MG63 (cell line): ENCODE measurements at places on chromosomes 1 and 21.

DNA sequence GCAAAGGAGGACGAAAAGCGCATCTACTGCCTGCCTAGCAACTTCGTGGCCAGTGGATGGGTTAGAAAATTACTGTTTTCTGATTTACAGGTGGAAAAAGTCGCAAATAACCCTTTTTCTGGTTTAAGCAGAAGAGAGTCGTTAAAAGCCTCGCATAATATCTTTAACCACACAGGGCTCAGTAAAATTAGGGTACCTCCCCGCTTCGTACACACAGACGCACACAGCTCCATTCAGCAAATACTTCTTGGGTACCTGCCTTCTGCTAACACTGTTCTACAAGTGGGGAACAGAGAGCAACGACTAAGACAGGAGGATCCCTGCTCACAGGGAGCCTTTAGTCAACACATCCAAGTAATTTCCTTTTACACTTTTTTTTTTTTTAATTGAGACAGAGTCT is 704 bp downstream of the ALG6 start:
- no peak for DNase-seq

GRCh38 chr1:234899041-234899729 is 229.5 kb downstream of the TOMM20 start:
- DNase-seq = no peak

- peak; percentile 52 for DNase-seq
These were observed 860 bp downstream of the TMEM63A start for GRCh38 chr1:225881081-225881958.

DNA sequence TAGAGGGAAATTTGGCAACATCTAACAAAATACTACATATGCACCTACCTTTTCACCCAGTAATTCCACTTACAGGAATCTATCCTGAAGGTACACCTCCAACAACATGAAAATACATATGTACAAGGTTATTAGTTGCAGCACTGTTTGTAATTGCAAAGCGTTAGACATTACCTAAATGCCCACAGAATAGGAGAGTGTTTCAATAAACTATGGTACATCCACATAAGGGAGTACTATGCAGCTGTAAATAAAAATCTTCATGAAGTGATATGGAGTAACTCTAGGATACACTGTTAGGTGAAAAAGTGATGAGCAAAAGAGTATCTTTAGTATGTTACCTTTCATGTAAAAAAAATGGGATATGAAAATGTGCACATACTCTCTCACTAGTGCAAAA is 126.1 kb downstream of the ACBD6 start:
- DNase-seq = no peak

GRCh38 chr1:100134872-100135271 is 1.9 kb downstream of the TRMT13 start:
- no peak for DNase-seq

DNA sequence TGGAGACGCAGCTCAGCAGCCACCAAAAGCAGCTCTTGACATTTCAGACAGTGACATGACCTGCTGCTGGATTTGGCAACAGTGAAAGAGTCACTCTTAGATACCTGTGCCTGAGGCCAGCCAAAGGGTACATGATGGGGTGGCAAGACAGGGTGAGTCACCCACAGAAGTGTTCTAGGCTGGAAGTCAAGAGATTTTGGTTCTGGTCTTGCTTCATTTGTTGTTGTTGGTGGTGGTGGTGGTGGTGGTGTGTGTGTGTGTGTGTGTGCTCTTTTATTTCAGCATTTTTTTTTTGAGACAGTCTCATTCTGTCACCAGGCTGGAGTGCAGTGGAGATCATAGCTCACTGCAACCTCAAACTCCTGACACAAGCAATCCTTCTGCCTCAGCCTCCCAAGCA is 25.8 kb downstream of the SHISAL2A start:
- DNase-seq = no peak

DNA sequence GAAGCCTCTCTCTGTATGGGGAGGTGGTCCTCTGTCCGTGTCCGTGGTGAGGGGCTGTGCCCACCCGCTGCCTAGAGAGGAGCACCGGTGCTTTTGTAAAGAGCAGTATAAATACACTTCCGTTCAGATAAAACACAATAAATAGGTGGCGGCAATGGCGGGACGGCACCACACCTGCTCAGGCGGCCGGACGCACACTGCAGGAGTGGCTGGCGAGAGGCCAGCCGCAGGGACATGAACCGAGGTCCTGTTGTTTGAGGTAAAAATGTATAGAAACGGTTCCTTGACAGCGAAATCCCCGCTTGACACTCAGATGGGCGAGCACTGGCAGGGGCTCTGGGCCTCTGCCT is 40.8 kb downstream of the KRTAP10-1 start:
- no peak for DNase-seq

DNA sequence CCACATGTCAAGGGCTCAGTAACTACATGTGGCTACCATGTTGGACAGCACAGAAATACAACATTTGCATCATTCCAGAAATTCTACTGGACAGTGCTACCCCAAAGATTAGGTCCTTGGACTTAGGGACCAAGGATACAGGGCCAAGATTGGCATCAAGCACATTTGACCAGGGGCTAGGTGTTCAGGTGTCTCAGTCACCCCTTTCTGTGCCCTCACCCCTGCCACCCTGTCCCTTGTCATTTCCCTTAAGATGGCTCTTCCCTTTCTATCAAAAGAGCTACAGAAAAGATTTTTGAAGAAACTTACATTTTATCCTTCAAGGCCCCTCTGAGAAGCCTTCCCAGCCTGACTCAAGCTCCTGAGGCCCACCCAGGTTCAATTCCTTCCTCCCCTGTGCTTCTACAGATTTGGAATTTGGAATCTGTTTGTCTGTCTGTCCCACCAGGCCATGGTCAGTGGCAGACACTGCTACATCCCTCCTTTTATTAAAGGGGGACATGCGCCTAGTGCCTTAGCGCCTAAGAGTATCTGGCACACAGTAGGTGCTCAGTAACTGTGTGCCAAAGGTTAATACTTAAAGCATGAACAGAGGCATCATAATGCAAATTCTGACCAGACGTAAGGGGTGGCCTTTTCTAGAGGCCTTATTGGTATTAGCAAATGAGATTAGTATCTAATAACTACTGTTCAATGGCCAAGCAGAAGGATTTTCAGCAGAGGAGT is 21.4 kb downstream of the CSF1 start:
- DNase-seq = no peak

DNA sequence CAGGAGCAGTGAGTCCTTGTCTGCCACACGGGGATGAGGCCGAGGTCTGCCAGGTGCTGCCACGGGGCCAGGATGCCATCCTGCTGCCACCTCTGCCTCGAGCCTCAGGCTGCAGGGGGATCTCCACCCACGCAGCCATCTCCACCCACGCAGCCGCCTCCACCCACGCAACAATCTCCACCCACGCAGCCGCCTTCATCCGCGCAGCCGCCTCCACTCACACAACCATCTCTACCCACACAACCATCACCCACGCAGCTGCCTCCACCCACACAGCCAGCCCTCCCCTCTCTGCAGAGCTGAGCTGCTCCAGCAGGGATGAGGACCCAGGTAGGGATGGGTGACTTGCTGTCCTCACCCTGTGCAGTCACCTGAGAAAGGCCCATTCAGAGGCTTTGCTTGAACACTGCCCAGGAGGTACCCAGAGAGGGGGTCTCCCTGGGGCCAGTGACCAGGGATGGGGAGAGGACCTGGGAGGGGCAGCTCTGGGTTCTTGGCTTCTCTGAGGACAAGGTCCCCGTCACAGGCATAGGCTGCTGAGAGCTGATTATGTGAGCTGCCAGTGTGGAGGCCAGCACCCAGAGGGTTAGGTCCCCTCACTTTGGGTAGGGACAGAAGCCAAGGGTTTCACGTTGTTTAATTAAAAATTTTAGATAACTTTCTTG is 46.6 kb upstream of the TTC34 start:
- DNase-seq = no peak

- DNase-seq = no peak
These were observed 298.5 kb upstream of the PROX1 start for GRCh38 chr1:213689260-213689659.

DNA sequence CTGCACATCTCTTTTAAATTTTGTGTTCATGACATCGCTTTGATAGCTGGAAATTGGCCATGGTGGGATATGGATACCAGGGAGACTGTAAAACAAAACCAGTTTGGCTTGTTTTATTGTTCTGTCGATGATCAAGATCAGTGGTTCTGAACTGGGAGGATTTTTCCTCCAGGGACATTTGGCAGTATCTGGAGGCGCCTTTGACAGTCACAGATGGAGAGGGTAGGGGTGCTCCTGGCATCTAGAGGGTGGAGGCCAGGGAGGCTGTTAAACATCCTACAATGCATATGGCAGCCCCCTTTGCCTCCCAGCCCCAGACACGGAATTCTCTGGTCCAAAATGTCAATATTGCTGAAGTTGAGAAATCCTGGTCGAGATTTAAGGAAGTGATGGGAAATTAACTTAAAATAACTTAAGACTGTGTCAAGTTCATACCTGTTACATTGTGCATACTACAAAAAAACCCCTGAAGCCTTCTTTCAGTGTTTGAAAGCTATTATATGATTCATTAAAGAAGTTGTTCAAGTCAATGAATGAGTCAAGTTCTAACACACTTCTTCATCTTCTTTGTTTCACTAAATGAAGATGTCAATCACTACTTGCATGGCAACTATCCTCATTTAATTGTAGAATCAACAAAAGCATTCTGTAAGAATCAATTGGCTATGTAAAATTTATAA is 150.9 kb downstream of the KCNJ6 start:
- DNase-seq = no peak

DNA sequence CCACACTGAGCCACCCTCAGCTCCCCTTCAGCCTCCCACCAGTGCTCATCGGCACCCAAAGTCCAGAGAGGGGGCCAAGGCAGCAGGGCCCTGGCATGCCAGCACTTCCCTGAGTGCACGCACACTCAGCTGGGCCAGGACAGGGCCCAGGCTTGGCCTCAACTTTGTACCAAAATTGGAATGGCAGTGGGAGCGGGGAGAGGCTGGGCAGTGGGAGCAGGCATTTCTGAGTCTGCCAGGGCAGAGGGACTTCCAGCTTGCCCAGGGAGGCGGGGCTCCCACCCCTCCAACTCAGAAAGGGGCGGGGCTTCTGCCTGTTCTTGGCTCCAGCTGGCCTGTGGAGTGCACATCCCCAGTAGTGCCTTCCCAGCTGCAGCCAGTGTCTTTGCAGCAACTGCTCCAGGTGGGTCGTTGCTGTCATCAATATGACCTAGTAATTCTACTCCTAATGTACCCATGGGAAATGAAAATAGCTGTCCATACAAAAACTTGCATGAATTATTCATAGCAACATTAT is 10.3 kb upstream of the SNX7 start:
- peak; percentile 19 for DNase-seq

GRCh38 chr1:97936976-97937375 is 16.1 kb upstream of the DPYD start:
- DNase-seq = no peak

GRCh38 chr1:197519741-197520334 is 251.8 kb downstream of the CRB1 start:
- no peak for DNase-seq

DNA sequence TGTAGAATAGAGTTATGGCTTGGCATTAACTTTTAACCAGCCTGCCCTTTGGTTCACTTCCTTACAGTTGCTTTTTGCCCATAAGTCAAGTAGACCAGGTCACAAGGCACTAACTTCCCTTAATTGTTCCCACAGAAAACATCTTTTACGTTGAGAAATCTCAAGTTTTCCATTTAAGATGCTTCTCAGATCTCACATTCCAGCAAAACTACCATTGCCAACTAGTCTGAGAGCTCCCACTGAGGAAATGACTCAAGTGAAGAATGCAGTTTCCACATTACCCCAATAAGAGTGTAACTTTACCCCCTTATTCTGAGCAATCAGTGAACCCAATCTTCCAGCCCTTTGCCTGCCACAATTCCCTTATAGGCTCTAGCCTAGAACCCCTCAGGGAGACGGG is 502.2 kb upstream of the OLFM3 start:
- DNase-seq = no peak

DNA sequence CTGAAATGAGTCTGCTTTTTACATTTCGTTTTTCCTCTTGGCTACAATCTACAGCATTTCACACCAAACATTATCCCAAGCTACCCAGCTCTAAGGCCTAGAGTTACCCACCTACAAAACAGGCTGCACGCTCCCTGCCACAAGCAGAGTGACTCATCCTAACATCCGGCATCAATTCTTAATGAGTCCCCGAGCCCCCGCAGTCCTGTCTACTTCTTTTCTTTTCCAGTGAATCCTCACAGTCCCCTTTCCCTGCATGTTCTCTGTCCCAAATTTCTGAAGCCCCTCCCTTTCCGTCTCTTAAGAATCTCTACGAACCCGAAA is 650 bp downstream of the PCNX2 start:
- peak; percentile 68 for DNase-seq

DNA sequence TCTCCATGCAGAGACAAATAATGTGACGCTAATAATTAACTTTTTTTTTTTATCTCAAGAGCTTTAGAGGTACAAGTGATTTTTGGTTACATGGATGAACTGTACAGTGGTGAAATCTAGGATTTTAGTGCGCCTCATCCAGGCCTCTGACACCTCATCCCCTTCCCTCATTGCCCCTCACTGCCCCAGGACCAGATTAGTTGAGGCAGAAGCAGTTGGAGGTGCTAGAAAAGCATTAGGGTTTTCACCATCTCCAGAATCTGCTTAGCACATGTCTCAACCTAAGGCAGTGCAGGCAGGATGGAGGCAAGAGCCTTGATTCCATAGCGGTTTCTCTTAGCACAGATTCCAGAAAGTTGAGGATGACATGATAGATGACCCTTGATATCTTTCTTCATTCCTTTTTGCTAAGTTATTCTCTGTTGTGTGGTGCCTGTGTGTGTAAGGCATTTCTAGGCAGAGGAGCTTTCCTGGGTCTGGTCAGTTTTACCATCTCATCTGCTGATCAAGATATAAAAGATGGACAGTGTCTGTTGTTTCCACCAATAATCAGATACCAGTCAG is 16.3 kb upstream of the IL10 start:
- no peak for DNase-seq

- no peak for DNase-seq
These were observed 31.2 kb upstream of the CASZ1 start for GRCh38 chr1:10827377-10828333.

- DNase-seq = peak; percentile 10
These were observed 55.4 kb downstream of the CAMK2N1 start for GRCh38 chr1:20430355-20431175.

GRCh38 chr1:206829875-206830274 is 35.5 kb upstream of the IL20 start:
- no peak for DNase-seq

GRCh38 chr1:97090725-97091124 is 369.1 kb downstream of the PTBP2 start:
- DNase-seq = no peak

- no peak for DNase-seq
These were observed 6.9 kb upstream of the NUAK2 start for GRCh38 chr1:205328476-205328875.

DNA sequence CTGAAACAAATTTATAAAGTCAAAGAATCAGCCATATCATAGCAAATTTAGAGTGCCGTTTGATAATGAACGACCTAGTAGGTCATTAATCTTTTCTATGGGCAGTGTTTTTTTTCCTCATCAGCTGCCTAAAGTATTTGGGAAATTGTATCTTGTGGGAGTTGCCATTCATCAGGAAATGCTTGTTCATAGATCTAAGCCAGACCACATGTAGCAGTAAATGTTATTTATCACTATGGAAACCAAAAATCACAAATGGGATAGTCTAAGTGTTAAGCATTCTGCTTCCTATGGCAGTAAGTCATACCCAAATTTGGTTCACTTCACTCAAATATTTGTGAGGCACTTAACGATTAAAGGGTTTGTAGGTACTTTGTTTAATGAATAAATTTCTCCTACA is 52.9 kb downstream of the LRRC8D start:
- DNase-seq = no peak
